NCI-H1436 treated with DMSO at 0.1 percent for 48 hours (cell line): ENCODE measurements at places on chromosomes 6 and 20.

GRCh38 chr6:24403501-24403824 lies 727 bp downstream of the MRS2 start:
- no peak for DNase-seq

GRCh38 chr6:21831521-21832291 lies 238.2 kb downstream of the SOX4 start:
- no peak for DNase-seq

DNA sequence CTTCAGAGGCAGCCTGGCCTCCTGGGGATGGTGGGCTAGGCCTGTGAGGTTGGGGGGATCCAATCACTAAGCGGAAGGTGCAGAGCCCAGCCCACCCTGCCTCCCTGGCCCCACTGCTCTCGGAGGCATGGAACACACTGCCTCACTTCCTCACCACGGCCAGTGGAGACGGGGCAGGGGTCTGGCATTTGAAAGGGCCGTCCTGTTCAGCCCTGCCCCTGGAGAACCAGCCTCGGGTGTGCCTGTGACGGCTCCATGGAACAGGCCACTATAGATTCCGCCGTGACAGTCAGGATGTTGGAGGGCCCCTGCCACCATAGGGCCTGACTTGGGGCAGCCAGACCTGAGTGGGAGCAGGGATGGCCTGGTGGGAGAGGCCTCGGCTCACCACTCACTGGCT lies 110.2 kb downstream of the DACT2 start:
- no peak for DNase-seq

DNA sequence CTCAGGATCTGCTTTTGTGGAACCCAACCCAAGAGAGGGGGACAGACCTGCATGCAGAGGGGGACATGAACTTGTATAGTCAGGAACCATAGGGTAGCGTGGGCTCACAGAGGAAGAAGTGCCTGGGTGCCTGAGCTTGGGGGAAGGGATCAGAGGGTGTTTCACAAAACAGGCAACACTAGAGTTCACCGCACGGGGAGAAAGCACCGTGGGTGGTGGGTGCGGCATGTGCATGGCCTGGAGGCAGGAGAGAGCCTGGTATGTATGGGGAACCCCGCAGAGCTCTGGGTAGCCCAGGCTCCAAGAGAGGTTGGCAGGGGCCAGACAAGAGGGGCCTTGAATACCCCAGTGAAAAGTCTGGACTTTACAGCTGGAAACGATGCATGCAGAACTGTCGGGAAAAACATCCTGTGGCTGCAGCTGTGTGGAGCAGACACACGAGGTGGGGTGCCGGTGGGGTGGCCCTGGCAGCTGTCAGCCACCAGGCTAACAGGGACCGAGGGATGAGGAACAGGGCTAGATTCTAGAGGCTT lies 6.7 kb upstream of the EMILIN3 start:
- no peak for DNase-seq

DNA sequence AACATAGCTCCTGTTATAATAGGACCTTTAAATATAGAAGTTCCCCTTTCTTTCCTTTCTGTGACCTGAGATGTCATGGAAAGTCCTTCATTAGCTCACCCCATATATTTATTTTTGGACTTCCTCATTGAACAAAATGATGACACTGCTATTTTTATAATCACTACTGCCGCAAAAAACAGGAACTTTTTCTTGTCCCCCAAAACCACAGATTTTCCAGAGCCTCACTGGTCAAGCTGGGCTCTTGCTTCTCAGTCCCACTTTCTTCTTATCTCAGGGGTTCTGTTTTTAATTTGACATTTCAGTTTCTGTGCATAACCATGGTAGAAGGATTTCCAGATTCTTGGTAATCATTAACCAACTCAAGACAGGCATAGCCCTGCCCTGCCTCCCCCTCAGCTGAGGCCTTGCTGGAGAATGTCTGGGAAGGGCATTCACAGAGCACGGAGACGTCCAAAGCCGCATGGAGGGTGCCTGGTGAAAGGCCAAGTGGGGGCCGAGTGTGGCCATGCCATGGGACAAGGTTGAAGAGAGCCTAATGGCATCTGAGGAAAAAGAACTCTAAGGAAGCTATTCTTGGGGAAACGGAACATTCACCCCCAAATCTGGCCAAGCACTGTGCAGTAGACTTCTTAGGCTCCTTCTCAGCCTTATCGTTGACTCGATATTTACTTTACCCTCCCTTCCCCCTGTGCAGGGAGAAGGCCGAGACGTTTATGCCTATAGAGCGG lies 73.7 kb downstream of the EDN1 start:
- no peak for DNase-seq

- no peak for DNase-seq
Measured at GRCh38 chr20:35002426-35003210, 47.0 kb downstream of the MYH7B start.

DNA sequence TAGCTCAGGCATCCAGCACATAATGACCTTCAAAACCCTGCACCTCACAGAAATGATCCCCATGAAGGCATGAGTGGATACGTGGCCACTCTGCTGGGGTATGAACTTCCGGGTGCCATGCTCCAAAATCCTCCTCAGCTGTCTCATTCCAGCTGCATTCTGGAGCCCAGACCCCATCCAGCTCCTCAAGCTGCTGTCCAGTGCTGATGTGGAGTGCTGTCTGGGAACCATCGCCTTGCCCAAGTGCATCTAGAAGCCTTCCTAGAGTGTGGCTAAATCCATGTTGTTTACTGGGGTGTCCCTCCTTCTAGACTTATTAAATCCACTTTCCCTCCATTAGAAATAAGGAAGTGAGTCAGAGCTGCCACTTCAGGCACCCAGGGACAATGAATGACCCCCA lies 130.8 kb upstream of the PTPRT start:
- no peak for DNase-seq

DNA sequence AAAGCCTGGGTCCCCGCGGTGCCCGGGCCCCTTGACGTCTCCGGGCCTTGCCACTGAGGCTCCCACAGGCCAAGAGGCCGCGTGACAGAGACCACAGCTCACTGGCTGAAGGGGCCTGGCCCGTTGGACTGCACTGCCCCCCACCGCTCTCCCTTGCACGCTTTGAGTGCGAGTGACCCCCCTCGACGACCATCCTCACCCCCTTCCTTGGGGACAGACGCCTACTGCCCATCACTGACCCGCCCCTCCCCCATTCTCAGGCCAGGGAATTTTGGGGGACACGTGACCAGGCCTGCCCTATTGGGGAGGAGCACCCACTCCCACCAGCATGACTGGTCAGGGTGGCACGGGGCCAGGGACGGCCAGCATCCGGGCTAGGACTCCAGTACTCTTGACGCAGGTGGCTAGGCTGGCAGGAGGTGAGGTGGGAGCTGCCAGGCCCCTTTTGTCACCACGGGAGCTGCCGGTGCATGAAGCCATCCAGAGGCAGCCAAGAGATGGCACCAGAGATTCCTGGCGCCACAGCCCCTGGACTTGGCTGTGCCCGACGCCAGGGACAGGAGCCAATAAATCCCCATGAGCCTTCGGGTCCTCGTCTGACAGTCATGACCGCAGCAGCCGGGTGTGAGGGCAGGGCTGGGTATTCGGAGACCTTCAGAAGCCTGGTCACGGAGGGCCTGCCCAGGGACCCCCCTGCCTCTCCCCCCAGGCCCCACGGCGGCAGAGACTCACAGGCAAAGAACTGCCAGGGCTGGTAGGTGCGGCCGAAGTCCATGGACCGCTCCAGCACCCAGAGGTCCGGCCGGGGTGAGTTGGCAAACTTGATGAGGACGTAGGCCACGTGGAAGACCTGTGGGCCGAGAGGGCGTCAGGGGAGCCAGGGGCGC lies 14.5 kb downstream of the LAMA5 start:
- DNase-seq, result no peak

GRCh38 chr6:46684771-46685170 lies 2.9 kb upstream of the TDRD6 start:
- no peak for DNase-seq

- DNase-seq, result no peak
Measured at GRCh38 chr20:19566226-19566945, 191.7 kb upstream of the RIN2 start.

GRCh38 chr6:136333824-136334464 lies 44.3 kb upstream of the BCLAF1 start:
- no peak for DNase-seq

DNA sequence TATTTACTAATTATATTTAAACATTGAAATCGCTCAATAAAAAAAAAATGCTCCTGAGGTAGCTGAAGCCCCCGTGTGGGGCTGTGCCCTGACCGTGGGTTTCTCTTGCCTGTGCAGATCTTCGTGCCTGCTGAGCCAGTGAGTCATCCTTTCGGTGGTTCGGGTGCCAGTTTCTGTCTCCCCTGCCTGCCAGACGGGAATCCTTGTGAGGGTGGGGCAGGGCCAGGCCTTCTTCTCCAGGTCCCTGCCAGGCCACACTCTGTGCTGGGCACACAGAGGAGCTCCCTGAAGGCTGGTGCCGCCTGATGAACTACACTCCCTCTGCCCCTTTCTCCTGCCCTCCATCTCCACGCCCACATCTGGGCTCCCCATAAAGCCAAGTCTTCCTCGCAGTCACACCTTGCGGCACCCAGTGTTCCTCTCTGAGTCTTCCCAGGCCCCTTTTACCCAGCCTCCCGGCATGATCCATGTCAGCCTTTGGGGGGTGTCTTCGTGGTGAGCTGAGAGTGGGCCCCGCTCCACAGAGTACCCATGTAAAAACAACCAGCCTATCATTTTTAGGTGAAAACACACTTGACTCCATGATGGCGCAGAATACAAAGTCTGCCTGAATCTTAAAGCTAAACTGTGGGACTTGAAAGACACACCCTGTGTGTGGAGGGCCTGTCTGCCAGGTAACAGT lies 19.3 kb downstream of the FGD2 start:
- no peak for DNase-seq

DNA sequence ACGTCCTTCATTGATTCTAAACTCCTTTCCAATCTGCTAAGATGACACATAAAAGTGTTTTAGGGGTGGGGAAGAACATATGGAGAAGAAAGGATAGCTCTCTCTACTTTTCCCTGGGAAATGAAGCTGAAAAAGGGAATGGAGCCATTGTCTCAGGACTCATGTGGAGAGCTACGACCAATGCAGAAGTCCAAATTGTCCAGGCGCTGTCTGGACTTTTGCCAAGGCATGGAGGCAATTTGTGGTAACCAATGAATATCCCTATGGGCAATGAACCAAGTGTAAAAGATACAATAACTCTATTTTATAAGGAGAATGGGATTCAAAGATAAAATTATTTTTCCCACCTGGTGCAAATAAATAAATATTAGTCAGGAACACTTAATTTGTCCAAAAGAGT lies 16.1 kb downstream of the FBXL4 start:
- no peak for DNase-seq

GRCh38 chr6:20976391-20976918 lies 442.2 kb downstream of the CDKAL1 start:
- no peak for DNase-seq

DNA sequence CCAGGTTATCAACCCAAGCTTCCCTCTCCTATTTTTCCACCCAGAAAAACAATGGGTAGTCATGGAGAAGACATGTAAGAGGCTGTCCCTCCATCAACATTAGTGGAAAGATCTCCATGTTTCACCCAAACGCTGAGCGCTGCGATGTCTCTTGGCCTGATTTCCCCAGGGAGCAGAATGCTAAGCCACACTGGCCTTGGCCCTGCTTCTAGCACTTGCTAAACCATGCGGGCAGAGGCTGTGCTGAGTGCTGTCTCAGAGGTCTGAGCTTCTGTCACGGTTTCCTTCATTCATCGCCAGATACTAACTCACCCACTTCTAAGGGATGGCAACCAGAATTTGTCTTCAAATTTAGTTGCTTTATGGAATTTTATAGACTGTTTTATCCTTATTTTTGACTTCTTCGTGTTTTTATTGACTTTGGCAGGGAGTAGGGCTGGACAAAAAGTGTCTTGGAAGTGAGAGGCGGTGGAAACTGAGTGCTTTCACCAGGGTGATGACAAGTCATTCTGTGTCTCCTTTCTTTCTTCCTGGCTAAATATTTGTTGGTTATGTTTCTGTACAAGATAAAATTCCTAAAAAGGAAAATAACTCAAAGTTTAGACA lies 181.4 kb upstream of the UST start:
- no peak for DNase-seq

GRCh38 chr20:62376112-62377063 lies 9.3 kb upstream of the LAMA5 start:
- no peak for DNase-seq
